ENCODE measurements at places on chromosomes 11 and 22.

- DNase-seq, result no peak
These were observed 19.5 kb upstream of the SPON1 start for GRCh38 chr11:13942971-13943381.

- no peak for DNase-seq
These were observed 259.7 kb downstream of the TTC28 start for GRCh38 chr22:28419919-28420318.

DNA sequence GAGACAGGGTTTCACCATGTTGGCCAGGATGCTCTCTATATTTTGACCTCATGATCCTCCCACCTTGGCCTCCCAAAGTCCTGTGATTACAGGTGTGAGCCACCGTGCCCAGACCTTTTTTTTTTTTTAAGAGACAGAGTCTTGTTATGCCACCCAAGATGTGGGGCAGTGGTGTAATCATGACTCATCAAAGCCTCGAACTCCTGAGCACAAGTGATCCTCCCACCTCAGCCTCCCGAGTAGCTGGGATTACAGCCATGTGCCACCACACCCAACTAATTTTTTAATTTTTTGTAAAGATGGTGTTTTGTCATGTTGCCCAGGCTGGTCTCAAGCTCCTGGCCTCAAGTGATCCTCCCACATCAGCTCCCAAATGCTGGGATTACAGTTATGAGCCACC, 37.9 kb downstream of the IZUMO1R start:
- DNase-seq, result no peak

GRCh38 chr11:117251506-117251905, 19.0 kb downstream of the RNF214 start:
- DNase-seq, result no peak

DNA sequence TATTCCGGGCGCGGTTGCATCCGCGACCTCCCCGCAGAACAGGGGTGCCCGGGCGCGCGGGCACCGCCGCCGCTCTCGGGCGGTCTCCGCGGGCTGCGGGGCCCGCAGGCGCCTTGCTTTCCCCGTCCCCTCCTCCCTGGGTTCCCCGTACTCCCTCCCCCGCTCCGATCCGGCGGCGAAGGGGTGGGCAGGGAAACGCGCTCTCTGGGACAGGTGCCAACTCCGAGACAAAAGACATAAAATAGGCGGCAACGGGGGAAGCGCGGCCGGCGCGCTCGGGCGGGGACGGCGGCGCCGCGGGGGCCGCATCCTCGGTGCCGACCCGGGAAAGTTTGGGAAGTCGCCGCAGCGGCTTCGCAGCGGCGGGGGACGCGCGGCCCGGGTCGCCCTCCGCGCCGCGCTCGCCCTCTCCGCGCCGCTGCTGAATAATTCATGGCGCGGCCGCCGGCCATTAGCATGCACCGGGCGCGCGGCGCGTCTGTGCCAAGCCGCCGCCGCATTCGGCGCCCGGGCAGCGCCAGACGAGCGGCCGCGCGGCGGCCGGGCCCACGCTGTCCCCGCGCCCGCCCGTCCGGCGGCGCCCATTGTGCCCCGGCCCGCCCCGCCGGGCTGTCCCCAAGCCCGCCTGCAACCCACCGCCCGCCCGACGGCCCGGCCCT, 78.7 kb upstream of the PPARA start:
- peak; percentile 95 for DNase-seq

DNA sequence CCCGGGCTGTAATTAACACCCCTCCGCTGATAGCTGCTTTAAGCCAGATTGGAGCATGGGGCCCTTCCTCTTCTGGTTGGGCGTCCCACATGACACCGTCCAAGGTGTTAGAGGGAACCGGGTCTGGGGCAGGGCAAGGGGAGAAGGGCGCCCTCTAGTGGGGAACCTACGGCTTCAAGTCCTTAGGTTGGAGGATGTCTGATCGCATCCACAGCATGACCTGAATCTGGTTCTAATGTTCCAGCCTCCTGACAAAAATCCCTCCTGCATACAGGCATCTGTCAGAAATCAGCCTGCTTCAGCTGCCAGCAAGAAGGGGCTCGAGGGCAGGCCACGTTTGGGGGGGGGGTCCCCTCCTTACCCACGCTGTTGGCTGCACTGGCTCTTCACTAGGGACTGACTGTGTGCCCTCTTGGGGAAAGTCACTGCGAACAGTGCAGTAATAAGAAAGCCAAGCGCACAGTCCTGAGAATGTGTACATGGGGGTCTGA, 94.2 kb upstream of the TBCEL start:
- DNase-seq, result no peak

DNA sequence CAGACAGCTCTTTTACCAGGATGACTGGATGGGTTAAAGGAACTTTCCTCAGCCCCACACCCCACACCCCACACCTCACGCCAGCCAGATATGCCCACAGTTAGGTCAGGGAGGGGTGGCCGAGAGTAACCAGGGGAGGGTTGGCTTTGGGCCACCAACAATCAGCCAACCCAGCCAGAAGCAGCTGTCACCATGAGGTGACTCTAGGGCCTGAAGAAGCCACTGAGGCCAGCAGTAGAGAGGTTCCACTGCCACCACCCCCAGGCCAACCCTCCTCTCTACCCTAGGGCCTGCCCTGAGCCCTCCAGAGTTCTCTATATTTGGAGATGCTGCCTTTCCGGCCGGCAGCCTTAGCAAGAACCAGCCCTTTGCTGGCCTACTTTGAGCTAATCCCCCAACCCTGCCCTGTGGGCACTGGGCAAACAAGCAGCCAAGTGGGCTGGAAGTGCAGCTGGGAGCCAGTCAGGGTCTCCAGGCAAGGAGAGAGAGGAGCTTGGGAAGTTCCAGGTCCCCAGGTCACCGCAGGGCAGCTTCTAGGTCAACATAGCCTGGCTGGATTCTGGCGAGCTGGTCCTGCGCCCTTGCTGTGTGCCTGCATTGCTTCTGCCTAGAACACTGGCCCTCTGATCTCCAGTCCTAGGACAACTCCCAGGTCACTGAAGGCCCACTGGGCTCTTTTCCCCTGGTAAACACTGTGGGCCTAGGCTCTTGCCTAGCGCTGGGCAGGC, 12.0 kb upstream of the SYT8 start:
- no peak for DNase-seq

DNA sequence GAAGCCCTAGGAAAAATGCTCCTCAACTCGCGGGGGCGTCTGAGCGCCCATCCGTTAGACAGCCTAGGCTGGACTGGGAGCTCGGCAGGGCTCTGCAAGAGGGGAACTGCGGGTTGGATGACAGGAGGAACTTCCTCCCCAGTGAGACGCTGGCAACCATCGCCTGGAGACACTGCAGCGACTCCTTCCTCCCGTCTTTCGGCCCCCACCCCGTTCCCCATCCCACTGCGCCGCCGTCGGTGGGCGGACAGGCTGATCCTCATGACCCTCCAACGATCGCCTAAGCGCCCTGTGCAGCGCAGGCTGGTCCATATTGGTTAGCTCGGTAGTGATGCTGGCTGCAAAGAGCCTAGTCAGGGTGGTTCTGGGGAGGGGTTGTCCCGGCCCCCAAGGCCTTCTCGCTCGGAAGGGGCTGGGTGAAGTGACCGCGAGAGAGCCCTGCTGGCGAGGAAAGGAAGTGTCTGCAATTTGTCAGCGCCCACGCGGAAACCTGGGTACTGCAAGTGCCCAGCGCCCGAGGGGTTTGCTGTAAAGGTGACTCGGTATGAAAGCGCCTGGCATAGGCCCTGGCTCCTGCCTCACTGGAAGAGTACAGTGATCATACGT, 638 bp downstream of the NRGN start:
- DNase-seq, result no peak

DNA sequence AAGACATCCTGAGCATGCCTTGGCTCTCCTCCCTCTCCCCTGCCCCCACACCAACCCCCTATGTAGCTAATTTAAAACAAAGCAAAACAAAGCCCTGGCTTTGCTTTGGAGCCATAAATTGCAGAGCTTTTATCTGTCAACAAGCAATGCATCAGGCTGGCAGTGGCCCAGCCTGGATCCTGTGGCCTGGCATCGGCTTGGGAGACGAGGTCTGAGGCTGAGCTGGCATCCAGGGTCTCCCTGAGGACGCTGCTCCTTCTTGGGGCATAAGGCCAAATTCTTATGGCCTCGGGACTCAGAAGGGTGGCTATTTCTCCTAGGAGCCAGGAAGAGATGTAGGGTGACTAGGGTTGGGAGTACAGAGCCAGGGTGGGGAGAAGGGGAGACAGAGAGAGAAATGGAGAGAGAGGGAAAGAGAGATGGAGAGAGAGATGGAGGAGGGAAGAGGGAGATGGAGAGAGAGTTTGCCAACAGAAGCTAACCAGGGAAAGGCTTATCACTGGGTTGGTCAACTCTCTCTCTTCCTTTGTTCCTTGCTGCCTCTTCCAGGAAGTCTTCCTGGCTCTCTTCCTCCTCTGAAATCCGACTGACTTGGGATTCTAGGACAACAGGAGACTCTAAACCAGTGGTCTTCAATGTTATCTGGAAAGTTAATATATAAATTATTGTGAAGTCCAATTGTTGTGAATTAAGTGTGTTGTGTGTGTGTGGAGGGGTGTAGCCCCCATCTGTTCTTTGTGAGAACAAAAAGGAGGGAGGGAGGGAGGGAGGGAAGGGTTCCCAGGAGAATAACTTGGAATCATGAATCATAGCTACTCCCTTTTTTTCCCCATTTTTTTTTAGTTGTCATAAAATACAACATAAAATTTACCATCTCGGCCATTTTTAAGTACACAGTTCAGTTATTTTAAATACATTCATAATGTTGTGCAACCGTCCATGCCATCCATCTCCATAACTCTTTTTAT, 29.1 kb downstream of the TSPAN18 start:
- no peak for DNase-seq

DNA sequence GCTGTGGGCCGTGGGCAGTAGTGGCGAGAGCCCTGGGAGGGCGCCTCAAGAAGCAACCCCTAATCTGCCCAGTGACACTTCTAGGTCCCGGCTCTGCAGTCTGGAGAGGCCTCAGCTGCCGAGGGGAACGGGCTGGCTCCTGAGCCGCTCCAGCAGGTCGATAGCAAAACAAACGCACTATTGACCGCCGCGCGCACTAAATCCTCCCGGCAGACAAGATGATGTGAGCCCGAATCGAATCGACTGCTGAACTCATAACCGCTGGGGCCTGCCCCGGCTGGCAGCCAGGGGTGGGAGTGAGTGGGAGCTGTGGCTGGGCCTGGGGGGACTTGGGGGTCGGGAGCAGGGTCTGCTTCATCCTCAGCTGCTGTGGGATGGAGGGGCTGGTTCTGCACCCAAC, 36.1 kb downstream of the FLRT1 start:
- DNase-seq, result no peak

DNA sequence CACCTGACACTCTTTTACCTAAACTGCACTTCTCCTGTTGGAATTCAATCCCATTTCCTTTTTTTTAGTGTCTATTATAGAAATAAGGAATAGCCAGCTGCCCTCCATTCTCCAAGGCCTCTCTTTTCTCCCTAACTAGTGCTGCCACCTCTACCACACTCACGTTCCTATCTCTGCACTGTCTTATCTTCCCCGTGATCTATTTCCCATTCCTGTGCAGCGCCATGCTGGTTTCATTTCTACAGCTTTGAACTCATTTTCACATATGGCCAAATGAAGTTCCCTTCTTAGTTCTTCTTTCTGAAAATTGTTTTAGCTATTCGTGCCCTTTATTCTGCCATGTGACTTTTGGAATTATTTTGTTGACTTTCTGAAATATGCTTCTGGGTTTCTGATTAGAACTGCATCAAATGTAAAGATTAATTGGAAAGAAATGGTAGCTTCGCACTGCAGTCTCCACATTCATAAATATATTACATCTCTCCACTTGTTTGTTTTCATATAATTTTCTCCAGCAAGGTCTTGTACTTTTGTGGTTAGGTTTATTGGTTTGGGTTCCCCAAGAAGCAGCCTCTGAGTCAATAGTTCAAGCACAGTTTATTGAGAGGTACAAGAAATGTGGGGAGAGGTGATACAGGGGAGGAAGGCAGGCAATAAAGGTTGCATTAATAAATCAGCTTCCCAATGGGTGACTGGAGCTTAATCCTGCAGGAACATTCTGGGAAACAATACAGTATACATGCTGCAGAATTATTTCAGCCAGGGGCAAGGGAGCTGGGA, 43.7 kb upstream of the DRD2 start:
- no peak for DNase-seq

DNA sequence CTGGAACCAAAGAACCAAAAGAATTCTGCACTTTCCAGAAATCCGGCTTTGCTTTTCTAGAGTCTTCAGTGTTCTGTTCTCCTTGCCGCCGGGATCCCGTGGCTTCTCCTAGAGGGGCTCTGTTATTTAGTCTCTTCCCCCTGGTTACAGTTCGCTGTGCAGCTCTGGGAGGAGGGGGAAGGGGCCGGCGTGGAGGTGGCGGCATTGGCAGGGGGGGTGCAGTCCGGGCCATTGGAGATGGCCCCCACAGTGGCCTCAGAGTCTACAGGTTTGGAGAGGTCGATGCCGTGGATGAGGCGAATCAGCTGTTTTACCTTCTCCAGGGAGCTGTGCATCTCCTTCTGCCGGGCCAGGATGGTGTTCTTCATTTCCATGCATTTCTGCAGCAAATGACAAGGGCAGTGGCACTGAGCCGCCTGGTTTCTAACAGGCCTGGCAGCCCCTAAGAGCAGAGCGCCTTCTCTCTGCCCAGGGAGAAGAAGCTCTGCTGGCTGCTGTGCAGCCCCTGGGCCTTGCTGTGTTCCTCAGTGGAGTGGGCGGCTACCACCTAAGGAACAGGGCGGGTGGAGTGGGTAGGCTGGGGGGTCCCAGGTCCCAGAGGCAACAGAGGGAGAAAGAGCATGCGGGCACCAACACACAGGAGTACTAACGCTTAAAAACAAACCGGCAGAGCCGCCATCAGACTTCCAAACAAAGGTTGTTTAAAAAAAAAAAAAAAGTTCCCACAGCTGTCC, 11.6 kb downstream of the LARGE2 start:
- DNase-seq, result no peak

GRCh38 chr22:29300807-29301601, 5.4 kb upstream of the GAS2L1 start:
- no peak for DNase-seq

DNA sequence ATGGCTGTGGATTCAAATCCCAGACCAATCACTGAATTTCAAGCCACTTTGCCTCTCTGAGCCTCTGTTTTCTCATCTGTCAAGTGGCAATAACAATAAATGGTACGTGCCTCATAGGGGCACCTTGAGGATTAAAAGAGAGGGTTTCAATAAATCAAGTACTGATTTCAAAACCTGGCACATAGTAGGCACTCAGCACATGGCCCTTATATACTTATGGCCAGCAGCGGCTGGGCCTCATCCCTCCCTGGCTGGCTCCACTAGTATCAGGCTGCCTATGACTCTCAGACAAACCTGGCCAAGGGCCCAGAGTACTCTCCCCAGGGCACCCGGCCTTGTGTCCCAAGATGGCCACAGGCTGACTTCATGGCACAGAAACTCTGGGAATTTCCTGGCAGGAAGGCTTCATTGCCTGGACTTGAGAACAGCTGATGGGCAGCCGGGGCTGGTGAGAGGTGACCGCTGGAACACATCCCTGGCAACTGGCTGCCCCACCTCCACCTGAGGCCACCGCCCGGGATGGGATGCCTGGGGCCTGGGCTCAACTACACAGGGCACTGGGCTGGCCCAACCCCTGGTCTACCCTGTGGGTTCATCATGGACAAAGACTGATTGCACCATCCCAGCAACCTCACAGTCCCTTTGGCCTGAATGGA, 3.4 kb downstream of the FADS3 start:
- no peak for DNase-seq

GRCh38 chr11:127962416-127962815, 624.9 kb downstream of the ETS1 start:
- DNase-seq, result no peak

GRCh38 chr11:1917523-1918435, 1.7 kb upstream of the TNNT3 start:
- no peak for DNase-seq

GRCh38 chr11:115980337-115981103, 476.3 kb upstream of the CADM1 start:
- DNase-seq, result no peak

All from muscle of arm (tissue), 14 donors.